ENCODE measurements at places on chromosomes 12 and 14. TPM values are rescaled to one million over a fixed set of nuclear protein-coding genes. Genes with fewer than 3 reads are reported as not detected.

GRCh38 chr12:72178871-72179270 is 93.3 kb upstream of the TRHDE start:
- no peak for DNase-seq

- DNase-seq: no peak
These were observed 11.7 kb upstream of the ANKLE2 start for GRCh38 chr12:132773077-132773955.

- no peak for DNase-seq
These were observed 10.0 kb downstream of the NIN start for GRCh38 chr14:50820786-50821509.

SCYL2 gene
- 58.6 TPM for total RNA-seq

DNA sequence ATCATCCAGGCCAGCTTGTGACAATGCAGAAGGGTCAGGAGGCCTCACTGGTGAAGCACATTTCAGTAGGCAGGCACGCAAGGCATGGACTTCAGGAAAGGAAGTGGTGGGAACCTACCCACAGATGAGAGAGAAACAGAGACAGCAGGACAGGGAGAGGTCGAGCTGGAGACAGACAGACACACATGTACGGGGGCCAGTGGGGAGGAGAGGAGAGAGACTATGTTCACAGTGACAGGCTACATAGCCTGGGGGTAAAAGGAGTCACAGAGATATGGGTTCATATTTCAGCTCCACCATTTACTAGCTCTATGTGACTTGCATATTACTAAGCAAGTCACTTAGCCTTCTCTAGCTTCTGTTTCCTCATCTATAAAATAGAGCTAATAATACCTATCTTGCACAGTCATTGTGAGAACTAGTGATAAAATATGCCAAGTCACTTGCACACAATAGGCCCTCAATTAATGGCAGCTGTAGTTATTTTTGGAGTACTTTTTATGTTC is 91.1 kb upstream of the FUT8 start:
- DNase-seq: no peak

DNA sequence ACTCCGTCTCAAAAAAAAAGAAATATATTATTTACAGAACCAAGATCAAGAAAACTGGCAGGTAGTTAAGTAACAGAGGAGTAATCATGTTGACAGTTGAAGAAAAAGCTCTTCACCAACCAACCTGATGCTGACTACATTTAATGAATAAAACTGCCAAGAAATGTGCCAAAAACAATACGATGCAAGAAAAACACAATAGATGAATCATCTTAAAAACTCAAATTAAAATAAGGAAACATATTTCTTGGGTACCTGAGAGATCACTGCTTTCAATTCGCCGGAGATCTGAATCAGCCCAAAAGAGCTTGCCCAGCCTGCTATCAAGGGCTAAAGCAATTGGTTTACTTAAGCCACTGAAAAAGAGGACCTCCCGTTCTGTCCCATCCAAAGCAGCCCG is 76.4 kb downstream of the BCL2L14 start:
- no peak for DNase-seq

DNA sequence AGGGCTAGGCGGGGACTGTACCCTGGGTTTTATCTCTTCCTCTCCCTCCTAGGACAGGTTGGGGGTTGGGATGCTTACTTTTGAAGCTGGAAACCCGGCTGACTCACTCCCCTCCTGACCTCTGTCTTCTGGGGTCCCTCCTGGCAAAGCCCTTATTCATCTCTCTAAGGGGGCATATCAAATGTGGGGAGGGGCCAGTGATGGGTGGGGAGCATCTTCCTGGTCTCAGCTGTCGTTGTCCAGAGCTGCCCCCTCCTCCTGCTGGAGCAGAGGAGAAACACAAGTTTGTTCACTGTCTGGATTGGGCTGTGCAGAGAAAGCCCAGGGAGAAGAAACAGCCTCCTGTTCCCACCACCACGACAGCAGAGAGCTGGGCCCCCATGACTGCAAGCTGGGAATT is 85.8 kb downstream of the TNFAIP2 start:
- peak; percentile 54 for DNase-seq

BCL11B gene
- not detected for total RNA-seq

KRT79 gene
- not detected for total RNA-seq

CDKN3 gene
- total RNA-seq: 35.8 TPM

- no peak for DNase-seq
These were observed 3.2 kb downstream of the GPR132 start for GRCh38 chr14:105062048-105062433.

KERA gene
- total RNA-seq: not detected

DNA sequence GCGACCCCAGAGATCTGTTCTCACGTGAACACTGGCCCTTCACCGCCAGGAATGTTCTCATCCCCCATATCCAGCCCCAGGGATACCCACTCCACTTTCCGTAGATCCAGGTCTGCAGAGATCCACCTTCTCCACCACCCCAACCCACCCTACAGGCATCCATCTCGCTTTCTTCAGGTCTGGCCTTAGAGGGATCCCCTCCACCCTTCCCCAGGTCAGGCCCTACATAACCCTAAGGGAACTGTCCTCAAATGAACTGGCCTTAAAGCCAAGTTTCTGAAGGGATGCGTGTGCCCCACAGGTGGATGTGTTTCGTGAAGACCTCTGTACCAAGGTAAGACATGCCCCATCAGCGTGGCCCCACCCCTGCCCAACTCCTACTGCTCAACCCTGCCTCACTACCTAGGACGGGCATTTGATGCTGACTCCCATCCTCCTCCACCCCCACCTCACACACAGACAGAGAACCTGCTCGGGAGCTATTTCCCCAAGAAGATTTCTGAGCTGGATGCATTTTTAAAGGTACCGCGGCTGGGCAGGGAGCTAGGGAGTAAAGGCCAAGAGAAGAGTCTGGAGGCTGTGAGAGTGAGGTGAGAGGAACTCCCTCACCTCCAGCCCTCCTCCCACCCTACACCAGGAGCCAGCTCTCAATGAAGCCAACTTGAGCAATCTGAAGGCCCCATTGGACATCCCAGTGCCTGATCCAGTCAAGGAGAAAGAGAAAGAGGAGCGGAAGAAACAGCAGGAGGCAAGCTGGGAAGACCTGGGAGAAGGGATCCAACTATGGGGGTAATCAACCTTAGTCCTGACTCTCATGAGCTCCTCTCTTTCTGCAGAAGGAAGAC is 912 bp downstream of the PSME1 start:
- no peak for DNase-seq

GRCh38 chr12:53955776-53956250 is 1.1 kb downstream of the HOXC12 start:
- DNase-seq: no peak

DNA sequence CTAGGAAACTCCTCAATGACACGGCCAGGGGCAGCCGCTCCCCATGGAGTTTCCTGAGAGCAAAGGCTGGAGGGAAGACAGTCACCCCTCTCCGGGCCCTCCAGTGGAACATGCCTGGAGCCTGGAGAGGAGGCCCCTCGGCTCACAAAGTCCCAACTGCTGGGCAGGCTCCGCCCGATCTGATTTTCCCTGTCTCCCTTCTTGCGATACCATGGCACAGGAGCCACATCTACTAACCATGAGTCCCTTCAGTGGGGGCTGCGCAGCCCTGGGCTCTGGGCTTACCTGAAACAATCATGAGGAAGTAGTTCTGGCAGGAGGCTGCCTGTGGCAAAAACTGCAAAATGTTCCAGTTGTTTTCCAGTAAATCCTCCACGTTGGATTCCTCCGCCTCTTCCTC is 15.3 kb downstream of the P2RX2 start:
- no peak for DNase-seq

REP15 gene
- total RNA-seq: 1.3 TPM

FITM1 gene
- not detected for total RNA-seq

DNA sequence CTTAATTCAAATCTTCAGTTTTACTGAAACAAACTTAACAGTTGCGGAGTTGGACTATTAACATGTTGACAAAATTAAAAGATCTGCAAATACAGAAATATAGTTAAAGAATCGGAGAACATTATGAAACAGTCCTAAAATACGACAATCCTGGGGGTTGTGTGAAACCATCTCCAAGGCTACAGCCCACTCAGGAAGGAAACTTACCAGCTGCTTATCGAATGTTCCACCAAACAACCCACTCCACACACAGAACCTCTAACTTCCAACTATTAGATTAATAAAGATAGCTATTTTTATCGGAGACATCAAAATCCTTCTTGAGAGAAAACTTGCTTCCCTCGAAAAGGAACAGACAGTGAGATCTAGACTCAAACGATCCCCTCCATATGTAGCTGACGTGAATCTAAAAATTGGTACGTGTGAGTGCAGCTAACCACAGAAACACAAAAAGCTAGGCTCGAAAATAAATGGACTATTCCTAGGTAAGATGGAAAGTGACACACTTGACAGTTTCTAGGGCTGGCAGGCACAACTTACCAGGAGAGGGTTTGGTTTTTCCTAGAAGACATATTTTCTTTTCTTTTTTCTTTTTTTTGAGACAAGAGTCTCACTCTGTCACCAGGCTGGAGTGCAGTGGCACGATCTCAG is 12.9 kb downstream of the VPS37B start:
- DNase-seq: no peak

ACSS3 gene
- 26.8 TPM for total RNA-seq

- peak; percentile 80 for DNase-seq
These were observed 17.6 kb downstream of the DUSP6 start for GRCh38 chr12:89334548-89335169.

ZFHX2 gene
- under 0.01 TPM for total RNA-seq

- DNase-seq: no peak
These were observed 16.7 kb downstream of the TMEM132D start for GRCh38 chr12:129887101-129887500.

SLC6A13 gene
- not detected for total RNA-seq

- peak; percentile 24 for DNase-seq
These were observed 44.0 kb upstream of the SMUG1 start for GRCh38 chr12:54232790-54233189.

- DNase-seq: no peak
These were observed 111.0 kb upstream of the PZP start for GRCh38 chr12:9319044-9319841.

NFE2 gene
- 0.43 TPM for total RNA-seq

DNA sequence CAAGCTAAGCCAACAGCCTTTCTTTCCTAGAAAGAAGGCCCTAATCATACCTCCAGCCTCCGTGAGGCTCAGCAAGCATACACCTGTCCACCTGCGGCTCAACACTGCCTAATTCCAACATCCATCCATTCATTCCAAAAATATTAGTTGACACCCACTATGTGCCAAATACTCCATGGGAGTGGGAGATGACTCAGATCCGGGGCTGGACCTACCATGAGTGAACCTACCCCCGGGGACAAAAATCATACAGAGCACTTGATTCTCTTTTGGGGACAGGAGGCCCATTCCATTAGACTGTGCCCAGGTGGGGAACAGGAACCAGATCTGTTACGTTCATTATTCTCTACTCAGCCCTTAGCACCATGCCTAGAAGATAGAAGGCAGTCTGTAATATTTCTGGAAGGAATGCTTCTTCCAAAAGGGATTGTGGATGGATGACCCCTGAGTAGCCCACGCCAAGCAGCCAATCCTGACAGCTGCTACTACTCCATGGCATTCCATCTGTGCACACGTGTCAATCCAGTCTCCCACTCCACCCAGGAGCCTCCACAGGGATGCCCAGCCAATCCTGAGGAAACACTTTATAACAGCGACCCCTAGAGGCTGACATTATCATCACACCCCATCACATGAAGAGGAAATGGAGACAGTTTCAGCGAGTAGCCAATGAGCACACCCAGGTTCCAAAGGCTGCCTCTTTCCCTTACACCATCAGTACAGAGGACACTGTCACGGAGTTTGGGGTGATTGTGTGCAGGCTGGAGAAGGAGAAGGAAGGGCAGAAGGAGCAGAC is 170.7 kb downstream of the ESRRB start:
- DNase-seq: peak; percentile 5

DNA sequence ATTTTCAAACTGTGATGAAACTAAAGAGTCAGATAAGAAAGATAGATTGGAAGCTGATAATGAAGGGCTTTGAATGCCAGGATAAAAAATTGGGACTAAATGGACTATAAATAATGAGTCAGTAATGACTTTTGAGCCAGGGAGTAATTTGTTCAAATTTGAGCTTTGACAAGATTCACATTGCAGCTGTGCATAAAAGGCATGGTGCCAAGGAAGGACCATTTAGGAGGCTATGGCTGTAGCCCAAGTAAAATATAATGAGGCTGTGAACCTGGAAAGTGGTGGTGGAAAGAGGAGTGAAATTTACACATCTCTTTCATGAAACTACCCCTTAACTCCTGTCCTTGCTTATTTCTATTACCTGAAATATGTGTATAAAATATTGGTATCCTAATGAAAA is 218.5 kb downstream of the SLC6A15 start:
- no peak for DNase-seq

PPHLN1 gene
- 62.5 TPM for total RNA-seq

GRCh38 chr12:106672314-106673025 is 89.7 kb downstream of the RFX4 start:
- no peak for DNase-seq

- peak; percentile 24 for DNase-seq
These were observed 354.9 kb downstream of the DIO2 start for GRCh38 chr14:79856381-79856780.

GRCh38 chr12:25269701-25270100 is 19.0 kb upstream of the KRAS start:
- DNase-seq: no peak

- no peak for DNase-seq
These were observed 142.5 kb downstream of the SAMD4A start for GRCh38 chr14:54709444-54709843.

DNA sequence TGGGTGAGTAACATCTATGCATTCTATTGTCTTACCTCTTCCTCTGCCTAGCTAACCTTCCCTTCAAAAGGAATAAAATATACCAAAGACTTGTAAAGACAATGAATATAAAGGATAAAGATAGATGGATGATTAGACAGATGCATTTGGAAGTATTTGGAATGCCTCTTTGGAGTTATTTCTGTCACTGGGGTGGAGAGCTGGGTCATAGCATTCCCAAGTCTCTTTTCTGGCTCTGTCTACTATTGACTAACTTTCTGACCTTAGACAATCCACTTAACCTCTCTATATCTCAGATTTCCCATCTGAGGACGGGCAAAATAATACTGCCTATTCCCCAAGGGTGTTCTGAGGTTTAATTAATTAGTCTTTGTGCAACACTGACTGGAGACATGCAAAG is 517.4 kb downstream of the DIO2 start:
- no peak for DNase-seq

DNA sequence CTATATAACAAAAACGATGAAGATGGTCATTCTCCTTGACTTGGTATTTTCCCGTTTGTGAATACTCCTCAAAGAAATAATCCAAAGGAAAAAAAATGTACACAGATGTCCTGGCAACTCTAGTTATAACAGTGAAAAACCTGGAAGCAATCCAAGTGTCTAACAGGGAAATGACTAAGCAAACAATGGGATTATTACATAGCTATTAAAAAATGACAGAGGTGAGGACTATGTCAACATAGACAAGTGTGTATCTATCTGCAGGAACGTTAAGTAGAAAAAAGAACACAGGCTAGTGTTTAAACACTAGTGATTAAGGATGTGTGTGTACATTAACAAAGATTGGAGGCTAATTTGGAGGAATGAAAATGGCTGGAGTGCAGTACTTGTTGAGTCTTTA is 5.9 kb upstream of the APOLD1 start:
- peak; percentile 86 for DNase-seq

- no peak for DNase-seq
These were observed 20.0 kb downstream of the ITGA7 start for GRCh38 chr12:55687746-55688145.

HVCN1 gene
- 5.8 TPM for total RNA-seq
